ENCODE measurements at places on chromosomes 16 and 17.
A peak's percentile ranks its signal among the peaks of the same experiment; 100 is the strongest.

- no peak for DNase-seq
Measured at GRCh38 chr17:44630703-44631102, 25.6 kb upstream of the MEIOC start.

GRCh38 chr17:75488693-75489510 lies 26.4 kb downstream of the CASKIN2 start:
- no peak for DNase-seq

- DNase-seq = no peak
Measured at GRCh38 chr17:44781551-44782325, 22.9 kb downstream of the ADAM11 start.

- DNase-seq = peak; percentile 40
Measured at GRCh38 chr17:45948881-45949624, 50.0 kb upstream of the STH start.

- DNase-seq = peak; percentile 7
Measured at GRCh38 chr17:68289936-68290267, 1.0 kb downstream of the SLC16A6 start.

DNA sequence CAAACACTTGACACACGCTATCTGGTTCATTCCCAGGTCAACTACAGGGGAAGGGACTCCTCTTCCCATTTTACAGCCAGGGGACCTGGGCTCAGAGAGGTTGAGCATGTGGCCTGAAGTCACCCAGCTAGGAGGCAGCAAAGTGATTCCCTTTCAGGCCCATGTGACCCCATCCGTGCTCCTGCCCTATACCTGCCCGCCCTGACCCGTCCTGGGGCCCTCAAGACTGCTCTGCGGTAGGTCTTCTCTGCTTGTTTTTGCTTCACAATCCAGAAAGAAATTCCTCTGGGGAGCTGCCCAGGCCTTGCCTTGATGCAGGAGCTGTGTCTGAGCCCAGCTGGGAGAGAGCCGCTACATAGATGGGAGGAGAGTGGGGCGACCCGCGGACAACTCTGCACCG lies 161.4 kb downstream of the SDK2 start:
- no peak for DNase-seq

- no peak for DNase-seq
Measured at GRCh38 chr16:57167953-57168352, 17.9 kb downstream of the PSME3IP1 start.

DNA sequence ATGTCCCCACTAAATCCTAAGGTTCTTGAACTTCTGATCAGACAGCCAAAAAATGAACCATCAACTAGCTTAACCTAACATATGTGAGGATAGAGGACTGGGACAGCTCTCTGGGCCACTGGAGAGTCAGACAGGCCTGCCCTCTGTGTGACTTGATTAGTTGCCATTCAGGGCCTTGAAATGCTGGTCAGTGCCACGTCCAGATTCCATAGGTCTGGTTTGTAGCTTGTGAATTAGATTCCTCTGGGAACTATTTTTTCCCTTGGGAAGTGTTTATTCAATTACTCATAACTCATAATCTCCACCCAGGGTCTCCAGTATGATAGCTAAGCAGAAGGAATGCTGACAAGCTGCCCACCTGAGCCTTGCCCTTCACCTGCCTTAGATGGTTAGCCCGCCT lies 48.2 kb downstream of the IGF2BP1 start:
- no peak for DNase-seq

GRCh38 chr17:79459846-79460245 lies 151.0 kb downstream of the RBFOX3 start:
- DNase-seq = no peak

Data from T-helper 9 cell (primary cell).